ENCODE measurements at places on chromosomes 11 and 22.

DNA sequence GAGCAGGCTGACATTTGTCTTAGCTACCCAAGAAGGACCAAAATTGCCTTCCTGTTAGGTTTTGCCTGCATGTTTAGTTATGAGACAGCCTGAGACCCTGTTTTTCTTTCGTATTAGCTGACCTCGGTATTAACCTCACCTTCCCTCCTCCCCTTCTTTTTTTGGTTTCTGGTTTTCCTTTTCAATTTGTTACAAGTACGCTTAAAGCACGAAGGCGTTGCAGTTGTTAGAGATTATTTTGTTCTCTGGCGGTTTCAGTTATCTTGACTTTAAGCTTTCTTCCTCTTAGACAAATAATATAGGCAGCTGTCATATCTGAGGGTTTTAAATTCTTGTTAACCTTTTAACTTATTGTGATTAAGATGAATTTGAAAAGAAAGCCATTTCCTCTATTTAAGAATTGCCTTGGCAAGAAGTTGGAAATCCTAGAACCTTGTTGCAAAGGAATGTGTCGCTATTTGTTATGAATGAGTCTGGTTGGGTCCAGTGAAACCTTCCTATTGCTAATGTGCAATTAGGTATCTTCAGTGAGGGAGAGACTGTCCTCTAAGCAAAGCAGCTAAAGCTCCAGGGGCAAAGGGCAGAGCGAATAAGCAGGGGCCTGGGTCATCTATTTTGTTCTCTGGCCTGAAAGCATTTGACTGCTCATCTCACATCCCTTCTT lies 45.7 kb downstream of the PACS1 start:
- DNase-seq, result no peak

DNA sequence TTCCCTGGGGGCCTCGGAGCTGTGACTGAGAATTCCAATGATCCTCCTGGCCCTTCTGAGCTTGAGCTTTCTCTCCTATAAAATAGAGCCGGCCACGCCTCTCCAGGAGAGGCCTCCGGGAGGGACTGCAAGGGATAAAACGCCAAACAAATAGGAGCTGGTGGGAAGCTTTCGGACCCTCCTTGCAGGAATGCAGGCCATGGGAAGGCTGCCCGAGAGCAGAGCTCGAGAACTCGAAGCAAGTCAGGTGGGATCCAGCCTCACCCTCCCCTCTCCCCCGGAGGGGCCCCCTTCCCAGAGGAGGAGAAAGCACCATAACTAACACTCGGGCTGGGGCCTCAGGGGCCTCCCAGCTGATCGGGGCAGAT lies 34.6 kb downstream of the FLRT1 start:
- no peak for DNase-seq

DNA sequence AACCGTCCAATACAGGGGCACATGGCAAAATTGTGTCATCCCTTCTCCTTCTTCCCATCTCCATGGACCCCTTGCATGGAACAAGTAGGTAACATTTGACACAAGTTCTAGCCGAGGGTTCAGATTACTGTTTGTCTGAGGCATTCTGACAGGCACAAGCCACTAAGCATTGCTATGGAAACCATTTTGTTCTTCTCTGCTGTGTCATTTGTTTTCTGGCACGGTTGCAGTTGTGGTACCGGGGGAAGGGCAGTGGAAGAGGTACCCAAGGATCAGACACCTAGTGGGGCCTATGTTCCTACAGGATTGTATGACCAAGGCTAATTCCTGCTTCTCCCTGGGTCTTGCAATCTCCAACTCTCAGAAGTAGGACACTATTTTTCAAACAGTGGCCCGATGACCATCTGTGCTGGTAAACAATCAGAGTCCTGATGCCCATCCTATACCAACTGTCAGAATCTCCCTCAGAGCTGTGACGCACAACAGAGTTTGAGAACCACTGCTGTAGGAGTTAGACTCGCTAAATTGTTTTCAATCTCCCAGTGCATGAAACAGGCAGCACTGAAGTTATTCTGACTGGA lies 69.3 kb downstream of the KCNC1 start:
- no peak for DNase-seq

- no peak for DNase-seq
Measured at GRCh38 chr11:92707665-92708064, 261.8 kb upstream of the MTNR1B start.

DNA sequence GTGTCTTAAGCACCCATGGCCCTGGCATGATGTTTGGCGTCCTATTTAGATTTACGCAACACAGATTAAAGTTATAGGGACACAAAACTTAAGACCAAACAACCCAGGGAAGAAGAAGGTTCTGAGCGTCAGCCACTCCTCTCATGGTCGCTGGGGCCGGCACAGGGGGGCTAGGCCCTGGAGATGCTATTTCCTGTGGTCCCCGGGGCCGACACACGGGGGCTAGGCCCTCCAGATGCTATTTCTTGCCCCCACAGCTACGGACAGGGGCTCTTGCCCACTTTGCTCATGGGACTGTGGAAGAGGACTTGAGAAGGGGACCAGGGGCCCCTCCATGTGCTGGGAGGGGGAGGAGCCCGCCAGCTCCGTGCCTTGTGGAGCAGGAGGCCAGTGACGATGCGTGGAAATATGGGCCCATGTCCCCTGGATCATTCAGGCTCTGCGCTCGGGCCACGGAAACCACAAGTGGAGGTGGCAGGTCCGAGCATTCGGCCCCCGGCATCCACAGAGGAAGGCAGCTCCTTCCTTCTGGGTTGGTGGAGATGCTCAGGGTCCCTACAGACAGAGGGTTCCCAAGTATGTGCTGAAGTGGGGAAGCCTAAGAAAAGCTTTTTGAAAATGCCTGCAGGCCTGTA lies 711.1 kb downstream of the BRD1 start:
- no peak for DNase-seq

DNA sequence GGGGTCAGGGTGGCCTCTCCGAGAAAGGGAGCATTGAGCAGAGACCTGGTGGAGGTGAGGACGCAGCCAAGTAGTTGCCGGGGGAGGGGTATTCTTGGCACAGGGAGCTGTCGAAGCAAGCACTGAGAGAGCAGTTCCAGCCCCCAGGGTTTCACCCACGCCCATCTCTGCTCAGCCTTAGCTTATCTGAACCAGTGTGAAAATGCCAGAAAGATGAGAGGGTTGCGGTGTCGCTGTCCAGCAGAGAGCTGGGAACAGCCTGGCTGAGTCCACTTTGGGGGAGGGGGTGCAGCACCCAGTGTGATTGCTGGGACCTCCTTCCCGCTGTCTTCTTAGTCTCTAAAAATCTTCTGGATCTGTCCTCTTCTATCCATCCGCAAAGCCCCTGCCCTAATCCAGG lies 123.3 kb upstream of the TBCEL start:
- DNase-seq, result no peak

GRCh38 chr22:49238181-49239141 lies 589.2 kb downstream of the BRD1 start:
- no peak for DNase-seq

GRCh38 chr11:68007498-68008380 lies 2.4 kb upstream of the ALDH3B1 start:
- no peak for DNase-seq

DNA sequence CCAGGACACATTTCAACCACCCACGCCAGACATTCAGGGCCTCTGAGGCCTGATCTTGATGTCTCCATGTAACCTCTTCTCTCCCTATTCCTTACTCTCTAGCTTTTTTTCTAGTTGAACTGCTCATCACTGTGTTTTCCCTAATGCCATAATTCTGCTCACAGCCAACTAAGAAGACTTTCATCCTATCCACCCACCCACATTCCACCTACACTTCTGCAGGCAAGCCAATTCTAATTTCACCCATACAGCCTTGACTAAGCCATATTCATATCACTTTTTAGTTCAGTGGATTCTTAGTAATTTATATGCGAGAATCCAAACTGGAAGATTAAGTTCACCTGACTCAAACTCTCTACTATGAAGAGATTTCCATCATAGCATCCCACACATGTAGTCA lies 394.4 kb downstream of the INSC start:
- no peak for DNase-seq

GRCh38 chr22:19559324-19559811 lies 35.2 kb upstream of the CLDN5 start:
- no peak for DNase-seq

GRCh38 chr22:48270731-48271130 lies 1508.3 kb downstream of the TBC1D22A start:
- DNase-seq, result no peak

DNA sequence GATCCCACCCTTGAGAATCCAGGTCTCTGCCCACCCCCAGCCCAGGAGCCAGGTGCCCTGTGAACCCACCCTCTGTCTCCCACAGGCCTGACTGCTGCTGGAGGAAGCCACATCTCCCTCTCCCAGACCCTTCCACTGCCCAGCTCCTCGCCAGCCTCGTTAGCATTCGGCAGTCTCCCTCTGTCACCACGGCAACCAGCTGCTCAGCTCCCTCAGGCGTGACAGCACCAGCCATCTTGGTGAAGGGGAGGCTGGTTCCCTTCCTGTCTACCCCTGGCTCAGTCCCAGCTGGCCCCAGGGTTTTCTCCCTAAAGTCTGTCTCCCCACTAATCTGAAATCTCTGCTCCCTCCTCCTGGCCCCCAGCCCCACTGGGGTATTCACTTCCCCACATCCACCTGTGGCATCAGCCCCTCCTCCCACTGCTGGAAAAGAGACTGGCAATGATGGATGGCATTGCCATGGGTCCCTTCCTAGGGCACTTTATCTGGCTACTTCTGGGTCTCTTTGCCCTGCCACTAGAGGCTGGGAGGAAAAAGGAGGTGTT lies 28.1 kb downstream of the NRXN2 start:
- no peak for DNase-seq

DNA sequence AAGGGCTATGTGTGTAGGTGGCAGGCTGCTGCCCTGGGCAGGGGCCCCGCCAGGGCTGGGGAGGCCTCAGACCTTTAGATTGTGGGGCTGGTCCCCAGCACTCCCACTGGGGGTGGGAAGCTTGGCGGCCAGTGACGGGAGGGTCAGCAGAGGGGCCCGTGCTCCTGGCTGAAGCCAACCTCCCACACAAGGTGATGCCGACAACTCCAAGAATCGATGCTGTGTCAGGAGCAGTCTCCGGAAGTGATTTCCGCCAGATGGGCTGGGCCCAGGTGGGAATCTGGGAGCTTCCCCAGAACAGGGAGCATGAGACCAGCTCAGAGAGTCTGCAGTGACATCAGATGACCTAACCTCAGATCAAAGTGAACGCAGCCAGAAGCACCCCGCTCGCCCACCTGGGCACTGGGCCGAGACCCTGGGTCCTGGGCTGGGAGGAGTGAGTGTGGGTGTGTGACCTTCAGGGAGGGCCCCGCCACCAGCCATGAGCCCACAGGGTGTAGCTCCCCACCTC lies 7.7 kb downstream of the TRPM5 start:
- no peak for DNase-seq

- no peak for DNase-seq
Measured at GRCh38 chr22:31083377-31083768, 2.3 kb downstream of the SMTN start.

- no peak for DNase-seq
Measured at GRCh38 chr11:120746376-120746775, 234.8 kb downstream of the GRIK4 start.

DNA sequence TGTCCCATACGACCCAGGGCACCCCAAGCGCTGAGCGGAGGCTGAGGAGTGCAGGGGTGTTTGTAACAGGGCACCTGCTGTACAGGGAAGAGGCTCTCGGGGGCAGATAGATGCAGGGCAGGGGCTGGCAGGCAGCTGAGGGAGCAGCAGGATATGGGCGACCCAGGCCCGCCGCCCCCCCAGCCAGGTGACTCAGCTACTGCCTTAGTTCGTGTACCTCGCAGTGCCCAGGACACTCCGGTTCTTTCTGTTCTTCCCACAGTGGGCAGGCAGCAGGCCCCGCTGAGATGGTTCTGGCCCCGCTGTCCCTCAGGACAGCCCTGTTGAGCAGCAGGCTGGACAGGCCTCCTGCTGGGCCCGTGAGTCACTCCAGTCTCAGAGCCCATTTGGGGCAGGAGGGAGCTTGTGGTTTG lies 16.2 kb downstream of the PHLDA2 start:
- DNase-seq, result no peak

DNA sequence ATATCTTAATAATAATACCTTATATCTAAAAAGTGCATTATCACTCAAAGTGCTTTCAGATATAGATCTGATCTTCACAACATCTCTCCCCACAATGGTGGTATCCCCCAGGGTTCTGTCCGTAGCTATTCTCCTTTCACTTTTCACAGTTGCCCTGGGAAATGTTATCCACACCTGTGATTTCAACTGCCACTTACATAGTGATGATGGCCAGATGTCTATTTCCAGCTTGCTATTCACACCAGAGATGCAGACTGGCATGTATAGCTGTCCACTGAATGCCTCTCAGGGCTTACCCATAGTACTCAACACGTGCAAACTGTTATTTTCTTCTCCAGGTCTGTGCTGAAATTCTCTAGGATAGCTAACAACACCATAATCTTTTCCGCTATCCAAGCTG lies 724.7 kb downstream of the DLG2 start:
- no peak for DNase-seq

- no peak for DNase-seq
Measured at GRCh38 chr22:42889304-42889703, 32.2 kb upstream of the ARFGAP3 start.

DNA sequence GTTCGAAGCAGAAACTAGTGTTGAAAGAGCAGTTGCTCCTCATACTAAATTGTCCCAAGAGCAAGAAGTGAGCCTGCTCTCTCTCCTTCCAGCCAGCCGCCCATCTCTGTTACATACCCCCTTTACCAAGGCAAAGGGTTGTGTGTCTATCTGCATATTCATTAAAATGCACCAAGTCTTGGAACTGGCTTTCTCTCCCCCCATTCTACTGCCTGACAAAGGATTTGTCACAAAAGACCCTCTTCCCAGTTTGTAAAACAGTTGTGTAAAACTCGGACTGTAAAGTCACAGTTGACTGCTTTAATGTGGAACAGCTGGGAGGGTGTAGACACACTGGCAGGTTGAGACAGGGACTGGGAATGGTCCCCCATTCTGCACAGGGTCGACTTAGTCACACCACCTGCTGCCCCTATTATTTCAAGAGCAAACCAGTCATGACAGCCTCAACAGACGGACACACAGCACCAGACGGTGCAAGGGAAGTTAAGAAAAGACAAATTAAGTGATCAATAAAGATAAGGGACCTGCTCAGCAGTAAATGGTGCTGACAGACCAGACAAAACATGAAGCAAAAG lies 60.0 kb upstream of the HTATIP2 start:
- no peak for DNase-seq

DNA sequence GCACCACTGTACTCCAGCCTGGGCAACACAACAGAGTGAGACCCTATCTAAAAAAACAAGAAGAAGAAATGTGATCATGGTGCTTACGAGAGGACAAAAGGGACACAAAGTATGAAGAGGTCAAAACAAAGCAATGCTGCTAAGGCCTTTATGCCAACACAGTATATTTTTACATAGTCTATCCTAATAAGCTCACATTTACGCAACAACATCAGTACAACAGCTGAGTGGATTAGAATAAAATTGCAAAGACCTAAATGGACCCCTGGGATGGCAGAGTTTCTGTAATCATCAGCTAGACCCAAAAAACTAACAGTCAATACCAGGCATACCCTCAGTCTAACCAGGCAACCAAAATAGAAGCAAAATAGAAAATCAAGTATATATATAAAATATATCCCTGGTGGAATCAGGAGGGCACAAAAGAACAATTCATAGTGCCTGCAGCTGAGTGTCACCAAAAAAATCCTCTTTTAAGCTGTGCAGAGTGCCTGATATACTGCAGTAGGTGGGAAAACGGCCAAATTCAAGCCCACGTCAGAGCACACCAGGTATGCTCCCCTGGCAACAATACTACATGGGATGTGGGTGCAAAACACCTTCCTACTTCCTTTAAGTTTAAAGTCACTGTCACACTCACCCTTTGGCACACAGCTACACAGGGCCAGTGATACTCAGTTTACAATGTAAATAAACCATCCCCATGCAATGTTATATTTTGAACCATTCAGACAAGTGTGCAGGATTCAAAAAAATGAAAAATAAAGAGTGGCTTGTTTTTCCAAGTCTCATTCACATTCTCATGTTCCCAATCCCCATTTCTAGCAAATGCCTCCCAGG lies 57.8 kb downstream of the RBFOX2 start:
- no peak for DNase-seq
